ENCODE measurements at places on chromosomes 12 and 14. TPM values are rescaled to one million over a fixed set of nuclear protein-coding genes. Genes with fewer than 3 reads are reported as not detected.
A peak's percentile ranks its signal among the peaks of the same experiment; 100 is the strongest.

DNA sequence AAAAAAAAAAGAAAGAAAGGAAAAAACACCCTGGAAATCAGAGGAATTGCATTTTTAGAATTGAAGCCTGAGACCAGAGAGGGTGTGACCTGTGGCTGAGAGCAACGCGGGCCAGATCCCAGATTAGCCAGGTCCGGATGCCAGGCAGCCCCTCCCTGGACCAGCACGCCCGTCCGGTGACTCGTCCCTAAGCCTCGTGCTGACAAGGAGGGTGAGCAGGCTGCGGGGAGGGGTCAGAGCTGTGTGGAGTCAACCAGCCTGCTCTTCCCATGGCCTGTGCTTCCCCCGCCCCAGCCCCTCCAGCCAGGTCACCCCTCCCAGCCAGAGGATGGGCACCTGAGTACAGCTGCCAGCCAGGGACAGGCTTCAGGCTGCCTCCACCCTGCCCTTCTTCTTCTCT is 4.2 kb upstream of the KLC1 start:
- DNase-seq: no peak

DNA sequence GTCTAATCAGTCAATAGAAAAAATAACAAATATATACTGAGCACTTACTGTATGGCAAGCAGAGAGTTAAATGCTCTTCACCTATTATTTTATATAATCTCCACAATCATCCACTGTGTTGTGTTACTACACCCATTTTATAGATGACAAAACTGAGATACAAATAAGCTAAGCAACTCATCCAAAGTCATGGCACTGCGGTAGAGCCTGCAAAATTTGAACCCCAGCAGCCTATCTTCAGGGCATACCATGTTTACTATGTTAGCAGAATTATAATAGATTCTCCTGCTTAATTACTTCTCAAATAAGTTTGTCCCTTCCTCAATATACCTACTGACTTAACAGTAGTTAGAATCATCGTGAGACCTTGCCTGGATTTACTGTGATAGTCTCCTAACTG is 53.6 kb upstream of the PCED1B start:
- no peak for DNase-seq

GRCh38 chr14:64550621-64551333 is 1.0 kb downstream of the PPP1R36 start:
- DNase-seq: no peak

GRCh38 chr12:70553391-70553859 is 83.8 kb downstream of the PTPRB start:
- DNase-seq: no peak

DNA sequence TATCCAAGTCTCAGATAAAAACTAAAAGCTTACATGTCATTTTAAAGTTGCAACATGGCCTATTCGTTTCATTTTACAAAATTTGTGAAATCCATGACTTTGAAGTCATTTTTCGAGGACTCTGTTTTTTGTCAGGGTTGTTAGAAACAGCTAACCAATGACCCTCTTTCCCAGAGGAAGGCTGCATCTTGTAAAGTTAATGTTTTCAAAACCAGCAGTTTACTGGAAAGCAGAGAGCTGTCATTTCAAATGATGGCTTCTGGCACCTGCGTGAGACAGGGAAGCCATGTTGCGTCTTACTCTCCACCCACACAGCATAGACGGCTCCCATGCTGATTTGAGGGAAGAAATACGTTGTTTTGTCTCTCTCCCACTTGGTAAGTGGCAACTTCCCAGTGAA is 50.1 kb upstream of the RTRAF start:
- DNase-seq: no peak

The WIF1 gene
- not detected for total RNA-seq

DNA sequence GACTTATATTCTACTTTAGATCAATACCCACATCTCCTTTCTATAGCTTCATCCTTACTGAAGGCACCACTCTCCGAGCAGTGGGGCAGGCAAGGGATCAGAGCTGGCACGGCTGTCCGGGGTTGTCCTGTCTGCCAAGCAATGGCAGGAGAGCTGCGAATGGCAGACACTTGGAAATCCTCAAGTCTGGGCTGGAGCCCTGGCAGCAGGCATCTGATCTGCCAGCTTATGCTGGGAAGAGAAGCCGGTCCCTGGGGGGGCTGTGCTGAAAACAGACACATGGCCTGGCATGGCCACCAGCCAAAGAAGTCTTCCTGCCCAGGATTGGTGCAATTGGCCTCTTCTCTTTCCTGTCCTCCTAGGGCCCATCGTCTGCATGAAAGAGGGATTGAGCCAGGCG is 280.2 kb upstream of the PWP1 start:
- no peak for DNase-seq

- no peak for DNase-seq
Measured at GRCh38 chr12:111404362-111405148, 1.2 kb upstream of the SH2B3 start.

The PCED1B gene
- total RNA-seq: 0.47 TPM

The MSRB3 gene
- total RNA-seq: 8.3 TPM

DNA sequence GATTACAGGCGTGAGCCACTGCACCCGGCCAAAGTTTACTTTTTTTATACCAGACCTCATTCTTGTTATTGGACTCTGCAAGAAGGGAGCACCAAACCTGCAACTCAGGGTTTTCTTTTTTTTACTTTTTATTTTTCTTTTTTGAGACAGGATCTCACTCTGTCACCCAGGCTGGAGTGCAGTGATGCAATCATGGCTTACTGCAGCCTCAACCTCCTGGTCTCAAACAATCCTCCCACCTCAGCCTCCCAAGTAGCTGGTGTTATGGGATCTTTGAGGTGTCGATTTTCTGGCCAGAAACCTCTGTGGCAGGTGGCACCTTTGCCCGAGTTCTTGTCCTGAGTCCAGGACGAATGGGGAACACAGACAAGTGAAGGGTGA is 4.2 kb upstream of the PWP1 start:
- no peak for DNase-seq

- DNase-seq: no peak
Measured at GRCh38 chr14:104885973-104886689, 21.1 kb downstream of the CEP170B start.

- DNase-seq: no peak
Measured at GRCh38 chr14:102352213-102352612, 10.5 kb downstream of the CINP start.

The ZNF410 gene
- 50.5 TPM for total RNA-seq

GRCh38 chr12:16346958-16347357 is 487 bp upstream of the MGST1 start:
- no peak for DNase-seq

DNA sequence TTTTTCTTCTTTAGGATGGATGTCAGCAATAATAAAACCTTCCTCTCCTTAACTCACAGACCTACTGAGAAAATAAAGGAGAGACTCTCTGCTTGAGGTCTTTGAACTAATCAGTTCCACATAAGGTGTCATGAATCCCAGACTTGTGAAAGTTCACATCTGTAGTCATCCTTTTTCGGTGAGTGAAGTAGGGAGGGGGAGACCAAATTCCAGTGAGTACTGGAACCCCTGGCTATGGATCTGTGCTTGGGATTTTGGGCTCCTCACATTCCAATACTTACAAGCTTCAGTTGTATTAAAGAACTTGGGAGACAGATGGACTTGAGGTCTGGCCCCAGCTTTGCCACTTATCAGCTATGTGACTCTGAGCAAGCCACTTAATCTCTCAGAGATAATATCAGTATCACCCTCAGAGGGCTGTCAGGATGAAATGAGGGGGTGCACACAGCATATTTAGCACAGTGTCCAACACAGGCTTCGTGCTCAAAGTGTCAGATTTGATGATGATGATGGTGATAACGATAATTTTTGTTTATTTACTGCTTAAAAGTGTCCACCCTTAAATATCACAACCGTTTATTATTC is 34.8 kb upstream of the APPL2 start:
- DNase-seq: no peak

GRCh38 chr12:2552000-2552756 is 242.6 kb upstream of the FKBP4 start:
- DNase-seq: no peak

The CD163 gene
- total RNA-seq: not detected

DNA sequence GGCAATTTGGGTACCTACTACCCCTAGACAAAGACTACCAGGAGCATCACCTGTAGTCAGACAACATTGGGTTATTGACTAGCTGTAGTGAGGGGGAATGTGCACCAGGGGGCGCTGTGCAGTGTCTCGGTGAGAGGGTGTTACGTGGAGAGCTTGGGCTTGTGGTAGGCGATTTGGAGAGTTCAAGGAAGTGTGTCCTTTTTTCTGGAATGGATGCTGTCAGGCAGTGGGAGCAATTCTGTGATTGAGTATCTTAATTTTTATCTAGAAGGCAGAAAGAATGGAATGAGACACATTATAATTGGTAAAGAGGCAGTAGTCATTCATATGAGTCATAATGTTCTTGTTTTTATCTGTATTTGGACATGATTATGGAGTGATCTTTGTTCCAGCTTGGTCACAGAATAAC is 187.7 kb downstream of the GALC start:
- DNase-seq: peak; percentile 22

- DNase-seq: no peak
Measured at GRCh38 chr12:2613326-2614073, 181.3 kb upstream of the FKBP4 start.

The UTP20 gene
- 28.7 TPM for total RNA-seq

- no peak for DNase-seq
Measured at GRCh38 chr14:61899497-61899896, 137.3 kb downstream of the SNAPC1 start.

GRCh38 chr12:76820888-76821482 is 57.1 kb downstream of the ZDHHC17 start:
- peak; percentile 7 for DNase-seq

The RD3L gene
- total RNA-seq: not detected

- no peak for DNase-seq
Measured at GRCh38 chr12:93361151-93361919, 16.4 kb upstream of the NUDT4 start.

DNA sequence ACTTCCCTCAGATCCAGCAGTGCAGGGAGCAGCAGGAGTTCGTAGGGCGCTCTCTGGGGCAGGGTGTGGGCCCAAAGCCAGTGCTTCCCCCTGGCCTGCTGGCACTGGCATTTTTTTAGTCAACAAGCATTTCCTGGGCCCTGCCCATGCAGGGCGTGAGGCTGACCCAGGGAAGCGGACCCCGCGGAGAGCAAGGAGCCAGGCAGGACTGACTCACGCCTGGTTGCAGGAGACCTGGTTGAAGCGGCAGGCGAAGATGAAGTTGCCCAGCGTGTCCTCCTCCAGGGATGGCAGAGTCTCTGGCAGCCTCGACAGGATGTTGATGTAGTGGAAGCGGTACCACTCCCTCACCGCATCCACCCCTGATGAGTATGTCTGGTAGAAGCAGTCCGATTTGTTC is 13.5 kb downstream of the SCNN1A start:
- DNase-seq: no peak

DNA sequence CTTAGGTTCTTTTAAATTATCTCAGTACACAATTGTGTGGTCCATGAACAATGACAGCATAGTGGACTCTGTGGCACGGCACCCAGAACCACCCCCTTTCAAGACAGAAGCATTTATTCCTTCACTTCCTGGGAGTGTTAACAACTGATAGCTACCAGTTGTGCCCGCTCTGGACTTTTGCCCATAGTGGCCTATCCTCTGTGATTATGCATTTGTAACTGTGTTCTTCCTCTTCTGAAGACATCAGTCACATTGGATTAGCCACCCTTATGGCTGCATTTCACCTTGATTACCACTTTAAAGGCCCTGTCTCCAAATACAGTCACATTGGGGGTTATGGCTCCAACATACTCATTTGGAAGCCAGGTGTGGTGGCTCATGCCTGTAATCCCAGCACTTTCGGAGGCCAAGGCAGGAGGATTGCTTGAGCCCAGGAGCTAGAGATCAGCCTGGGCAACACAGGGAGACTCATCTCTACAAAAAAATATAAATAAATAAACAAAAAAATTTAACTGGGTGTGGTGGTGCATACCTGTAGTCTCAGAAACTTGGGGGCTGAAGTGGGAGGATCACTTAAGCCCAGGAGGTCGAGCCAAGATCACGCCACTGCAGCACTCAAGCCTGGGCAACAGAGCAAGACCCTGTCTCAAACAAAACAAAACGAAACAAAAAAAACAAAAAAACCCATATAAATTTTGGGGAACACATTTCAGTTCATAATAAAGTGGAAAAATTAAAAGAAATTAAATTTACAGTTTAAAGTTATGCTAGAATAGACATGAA is 27.6 kb upstream of the PHC1 start:
- no peak for DNase-seq

The PTCSC3 gene
- not detected for total RNA-seq

The IKZF4 gene
- total RNA-seq: 42.3 TPM

- DNase-seq: no peak
Measured at GRCh38 chr12:52335598-52336262, 14.5 kb upstream of the KRT83 start.

The DDX55 gene
- 42.8 TPM for total RNA-seq

The WNT5B gene
- 14.0 TPM for total RNA-seq

The CCDC175 gene
- total RNA-seq: 0.19 TPM

The TCL1B gene
- total RNA-seq: not detected

- DNase-seq: no peak
Measured at GRCh38 chr14:70887207-70887681, 20.0 kb upstream of the PCNX1 start.

DNA sequence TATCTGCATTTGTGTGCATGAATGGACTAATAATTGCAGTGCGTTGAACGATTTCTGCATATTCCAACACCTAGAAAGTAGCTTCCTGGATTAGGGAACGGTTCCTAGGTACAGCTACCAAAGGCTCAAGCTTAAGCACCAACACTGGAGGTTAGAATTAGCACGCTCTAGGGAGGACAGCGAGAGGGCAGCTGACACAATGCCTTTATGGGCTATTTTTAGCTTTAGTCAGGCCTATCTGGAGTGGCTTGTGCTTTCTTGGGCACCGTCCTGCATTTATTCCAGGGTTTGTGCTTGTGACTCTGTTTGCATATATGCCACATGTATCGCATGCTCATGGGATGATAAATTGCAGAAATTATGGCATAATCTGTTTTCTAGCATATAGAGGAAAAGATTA is 13.7 kb downstream of the ETV6 start:
- no peak for DNase-seq

The PEX5 gene
- total RNA-seq: 42.2 TPM

DNA sequence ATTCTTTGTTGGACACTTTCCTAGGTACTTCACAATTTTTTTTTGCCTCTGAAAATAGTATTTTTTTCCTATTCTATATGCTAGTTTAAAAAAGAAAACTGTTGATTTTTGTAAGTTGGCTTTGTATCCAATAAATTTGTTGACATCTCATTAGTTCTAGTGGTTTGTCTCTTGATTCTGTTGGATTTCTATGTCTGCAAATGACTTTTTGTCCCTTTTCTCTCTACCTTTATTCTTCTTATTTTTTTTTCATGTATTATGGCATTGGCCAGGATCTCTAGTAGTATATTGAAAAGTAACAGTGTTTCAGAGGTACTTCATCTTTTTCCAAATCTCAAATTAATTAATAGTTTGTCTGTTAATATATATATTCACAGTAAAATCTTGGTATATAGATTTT is 59.1 kb upstream of the TSPAN11 start:
- no peak for DNase-seq

- no peak for DNase-seq
Measured at GRCh38 chr14:88270776-88271175, 52.3 kb downstream of the KCNK10 start.

GRCh38 chr12:67067453-67068203 is 201.5 kb upstream of the CAND1 start:
- DNase-seq: no peak

Data from neural crest cell (in vitro differentiated cells).